ENCODE measurements at places on chromosomes 4 and X. TPM values are rescaled to one million over a fixed set of nuclear protein-coding genes. Genes with fewer than 3 reads are reported as not detected.

- DNase-seq = no peak
Observed at GRCh38 chrX:134369576-134369975, 90.4 kb upstream of the HPRT1 start.

GRCh38 chr4:99633772-99634171, 23.9 kb downstream of the C4orf54 start:
- DNase-seq = peak; percentile 48

The VEGFC gene
- polyA plus RNA-seq = 7.6 TPM

The INTU gene
- polyA plus RNA-seq = 5.0 TPM

DNA sequence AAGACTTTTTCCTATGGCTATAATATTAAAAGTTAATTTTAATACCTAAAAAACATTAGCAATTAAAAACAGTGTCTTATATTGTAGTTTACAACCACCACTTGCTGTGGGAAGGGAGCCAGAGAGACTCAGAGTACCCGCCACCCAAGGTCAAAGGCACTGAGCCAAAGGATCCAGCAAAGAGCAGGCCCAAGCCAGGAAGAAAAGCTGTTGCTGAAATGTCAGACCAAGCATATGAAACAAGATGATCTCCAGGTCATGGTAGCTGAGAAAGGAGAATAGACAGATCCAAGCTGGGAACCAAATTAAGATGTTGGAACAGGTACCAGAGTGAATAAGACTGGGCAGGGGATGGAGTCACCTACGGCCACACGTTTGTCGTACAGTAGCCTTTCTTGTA, 18.8 kb upstream of the ATOH1 start:
- DNase-seq = no peak

The ANK2 gene
- polyA plus RNA-seq = 0.06 TPM

GRCh38 chr4:182978152-182978827, 61.1 kb upstream of the DCTD start:
- no peak for DNase-seq

GRCh38 chr4:144831971-144832370, 186.0 kb downstream of the HHIP start:
- no peak for DNase-seq

GRCh38 chr4:184395451-184395917, 78.9 kb downstream of the IRF2 start:
- DNase-seq = no peak

GRCh38 chrX:37424000-37424429, 74.9 kb downstream of the PRRG1 start:
- DNase-seq = no peak

- DNase-seq = no peak
Observed at GRCh38 chr4:81758574-81759264, 287.0 kb upstream of the RASGEF1B start.

GRCh38 chr4:157040405-157040804, 35.5 kb upstream of the GLRB start:
- DNase-seq = no peak

- no peak for DNase-seq
Observed at GRCh38 chr4:5770051-5770450, 59.0 kb downstream of the EVC start.

GRCh38 chrX:5916945-5917344, 311.7 kb downstream of the NLGN4X start:
- no peak for DNase-seq

The LIMCH1 gene
- polyA plus RNA-seq = 2.4 TPM

DNA sequence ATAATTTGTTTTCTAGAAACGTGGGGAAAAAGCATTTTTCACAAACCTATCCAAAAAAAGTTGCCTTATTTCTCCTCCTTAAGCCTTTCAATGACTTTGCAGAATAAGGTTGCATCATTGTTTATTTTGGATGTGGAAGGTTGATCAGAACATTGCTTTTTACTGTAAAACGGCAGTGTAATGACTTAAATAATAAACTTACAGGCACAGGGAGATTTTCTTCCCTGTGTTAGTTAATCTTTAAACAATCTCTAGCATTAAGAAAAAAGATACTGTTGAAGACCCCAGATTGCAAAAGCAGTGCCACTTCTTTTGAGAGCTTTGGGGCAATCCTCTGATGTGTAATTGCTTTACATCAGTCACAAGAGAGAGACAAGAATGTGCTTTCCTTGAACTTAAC, 153.4 kb downstream of the ARX start:
- no peak for DNase-seq

The COX7B gene
- 1,116 TPM for polyA plus RNA-seq

DNA sequence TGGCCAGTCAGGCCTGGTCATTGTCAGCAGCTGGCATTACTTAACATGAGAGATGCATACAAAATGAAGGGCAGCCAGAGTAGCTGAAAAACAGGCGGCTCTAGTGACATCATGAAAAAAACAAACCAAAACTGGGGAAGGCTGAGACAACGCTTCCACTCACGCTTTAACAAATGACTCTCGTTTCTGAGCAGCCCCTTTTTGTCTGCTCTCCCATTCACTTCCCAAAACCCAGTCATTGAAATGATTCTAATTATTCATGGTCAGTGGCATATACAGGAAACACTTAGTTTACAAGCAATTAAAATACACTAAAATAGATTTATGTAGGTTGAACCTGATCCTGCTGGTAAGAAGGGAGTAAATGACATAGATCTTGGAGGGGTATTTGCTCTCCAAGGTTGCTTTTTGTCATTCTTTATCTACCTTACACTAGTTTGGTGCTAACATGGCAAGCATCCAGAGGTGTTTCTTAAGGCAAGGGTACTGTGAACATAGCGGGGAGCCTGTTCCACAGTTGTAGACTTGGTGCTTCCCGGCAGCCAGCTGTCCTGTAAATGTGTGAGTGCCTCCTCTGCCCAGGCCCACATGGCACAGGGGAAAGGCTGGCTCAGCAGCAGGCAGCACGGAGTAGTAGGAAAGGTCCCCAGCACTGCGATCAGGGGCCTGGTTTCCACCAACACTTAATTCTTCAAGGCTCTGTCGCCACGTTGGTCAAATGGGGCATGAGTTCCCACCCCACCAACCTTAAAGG, 61.2 kb upstream of the CITED1 start:
- DNase-seq = no peak

The POF1B gene
- 10.4 TPM for polyA plus RNA-seq

GRCh38 chr4:168388890-168389289, 70.3 kb upstream of the DDX60 start:
- DNase-seq = peak; percentile 21

- DNase-seq = peak; percentile 64
Observed at GRCh38 chr4:74473155-74473811, 28.3 kb downstream of the AREG start.

- no peak for DNase-seq
Observed at GRCh38 chr4:84481860-84482245, 17.2 kb downstream of the NKX6-1 start.
